ENCODE measurements at places on chromosomes 12 and 14.
A peak's percentile ranks its signal among the peaks of the same experiment; 100 is the strongest.

DNA sequence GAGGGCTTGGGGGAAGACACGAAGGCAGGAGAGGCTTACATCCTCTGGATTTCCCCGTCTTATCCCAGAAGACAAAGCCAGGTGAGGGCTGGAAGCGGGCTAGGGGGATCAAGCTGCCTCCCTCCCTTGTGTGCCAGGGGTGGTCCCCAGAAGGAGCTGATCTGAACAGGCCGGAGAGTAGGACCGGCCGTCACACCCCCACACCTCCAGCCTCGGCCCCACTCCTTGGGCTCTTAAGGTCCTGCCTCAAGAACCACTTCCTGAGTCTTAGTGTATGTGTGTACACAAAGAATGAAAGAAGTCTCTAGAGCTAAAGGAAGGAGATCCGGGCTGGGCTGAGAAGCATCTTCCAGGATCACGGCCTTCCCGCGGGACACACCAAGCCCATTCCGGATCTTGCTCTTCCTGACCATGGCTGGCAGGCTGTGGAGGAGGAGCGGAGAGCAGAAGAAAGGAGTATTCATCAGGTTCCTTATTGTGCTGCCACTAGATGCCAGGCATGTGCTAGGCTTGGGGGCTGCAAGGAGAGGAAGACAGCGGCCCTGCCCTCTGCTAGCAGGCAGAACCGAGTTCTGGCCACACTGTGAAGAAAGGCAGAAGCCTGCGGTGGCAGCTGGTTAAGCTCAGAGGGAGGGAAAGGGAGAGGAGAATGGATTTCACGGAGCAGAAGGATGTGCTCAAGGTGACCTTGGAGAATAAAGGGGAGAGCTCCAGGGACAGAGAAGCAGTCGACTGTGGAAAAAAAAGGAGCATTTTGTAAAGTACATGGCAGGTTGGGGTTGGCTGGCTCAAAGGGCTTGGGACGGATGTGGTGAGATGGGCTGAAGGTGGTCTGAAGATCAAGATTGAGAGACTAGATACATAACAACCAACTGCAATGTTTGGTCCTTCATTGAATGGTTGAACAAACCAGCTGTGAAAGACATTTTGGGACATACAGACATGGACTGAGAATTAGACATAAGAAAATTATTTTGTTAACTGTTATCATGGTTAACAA is 1.3 kb upstream of the CD63 start:
- DNase-seq = no peak

DNA sequence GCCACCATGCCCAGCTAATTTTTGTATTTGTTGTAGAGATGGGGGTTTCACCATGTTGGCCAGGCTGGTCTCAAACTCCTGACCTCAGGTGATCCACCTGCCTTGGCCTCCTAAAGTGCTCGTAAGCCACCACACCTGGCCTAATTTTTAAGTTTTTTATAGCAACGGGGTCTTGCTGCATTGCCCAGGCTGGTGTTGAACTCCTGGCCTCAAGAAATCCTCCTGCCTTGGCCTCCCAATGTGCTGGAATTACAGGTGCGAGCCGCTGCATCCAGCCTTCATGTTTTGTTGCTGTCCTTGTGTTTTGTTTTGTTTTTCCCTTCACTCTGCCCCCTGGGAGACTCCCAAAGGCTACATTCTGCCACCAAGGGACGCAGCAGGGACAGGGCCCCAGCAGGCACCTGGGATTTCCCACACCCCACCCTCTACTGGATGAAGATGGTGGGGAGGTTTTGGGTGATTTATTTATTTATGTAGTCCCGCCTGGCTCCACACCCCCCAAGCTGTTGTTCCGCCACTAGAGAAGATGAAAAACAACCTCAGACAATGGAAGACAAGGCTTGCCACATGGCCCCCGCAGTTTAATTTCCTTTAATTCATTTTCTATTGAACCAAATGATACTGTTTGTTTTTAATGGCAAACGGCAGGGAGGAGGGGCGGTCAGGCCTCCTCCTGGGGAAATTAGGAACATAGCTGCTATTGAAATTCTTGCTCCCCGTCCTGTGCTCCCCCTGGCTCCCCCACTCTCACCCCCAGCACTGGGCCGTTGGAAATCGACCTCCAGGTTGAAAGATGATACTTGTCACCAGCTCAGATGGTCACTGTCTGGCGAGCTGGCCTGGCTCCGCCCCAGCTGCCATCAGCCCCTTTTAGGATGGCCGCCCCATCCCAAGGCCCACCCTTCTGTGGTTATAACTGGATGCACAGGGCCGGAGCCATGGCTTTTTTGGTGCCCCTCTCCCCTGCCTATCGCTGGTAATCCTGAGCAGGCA is 70.3 kb downstream of the RNFT2 start:
- DNase-seq = no peak

DNA sequence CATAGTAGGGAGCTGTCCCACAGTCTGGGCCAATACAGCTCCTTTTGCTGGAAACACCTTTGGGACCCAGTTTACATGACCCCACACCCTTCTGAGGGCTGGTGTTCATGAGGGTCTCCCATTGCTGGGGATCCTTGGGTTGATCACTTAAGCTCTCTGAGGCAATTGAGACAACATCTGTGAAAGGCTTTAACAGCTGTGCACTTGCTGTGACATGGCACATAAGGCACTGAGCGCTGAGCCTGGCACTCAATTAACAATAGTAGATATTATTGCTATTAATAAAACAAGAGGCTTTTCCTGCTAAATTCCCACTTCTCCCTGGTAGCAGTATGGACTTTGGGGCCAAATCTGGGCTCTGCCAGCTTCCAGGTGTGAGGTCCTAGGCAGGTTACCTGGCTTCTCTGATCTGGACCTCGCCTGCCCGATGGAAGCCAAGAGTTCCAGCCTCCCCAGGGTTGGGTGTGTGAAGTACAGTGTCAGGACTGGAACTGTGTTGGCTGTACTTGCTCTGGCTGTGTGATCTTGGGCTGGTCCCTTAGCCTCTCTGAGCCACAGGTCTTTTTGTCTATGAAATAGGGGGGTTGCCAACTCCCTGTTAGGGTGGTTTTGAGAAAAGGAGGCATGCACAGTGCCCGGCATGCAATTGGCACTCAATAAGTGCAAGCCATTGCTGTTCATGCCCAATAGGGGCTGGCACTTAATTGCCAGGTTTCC is 3.1 kb downstream of the SH2B3 start:
- DNase-seq = no peak

DNA sequence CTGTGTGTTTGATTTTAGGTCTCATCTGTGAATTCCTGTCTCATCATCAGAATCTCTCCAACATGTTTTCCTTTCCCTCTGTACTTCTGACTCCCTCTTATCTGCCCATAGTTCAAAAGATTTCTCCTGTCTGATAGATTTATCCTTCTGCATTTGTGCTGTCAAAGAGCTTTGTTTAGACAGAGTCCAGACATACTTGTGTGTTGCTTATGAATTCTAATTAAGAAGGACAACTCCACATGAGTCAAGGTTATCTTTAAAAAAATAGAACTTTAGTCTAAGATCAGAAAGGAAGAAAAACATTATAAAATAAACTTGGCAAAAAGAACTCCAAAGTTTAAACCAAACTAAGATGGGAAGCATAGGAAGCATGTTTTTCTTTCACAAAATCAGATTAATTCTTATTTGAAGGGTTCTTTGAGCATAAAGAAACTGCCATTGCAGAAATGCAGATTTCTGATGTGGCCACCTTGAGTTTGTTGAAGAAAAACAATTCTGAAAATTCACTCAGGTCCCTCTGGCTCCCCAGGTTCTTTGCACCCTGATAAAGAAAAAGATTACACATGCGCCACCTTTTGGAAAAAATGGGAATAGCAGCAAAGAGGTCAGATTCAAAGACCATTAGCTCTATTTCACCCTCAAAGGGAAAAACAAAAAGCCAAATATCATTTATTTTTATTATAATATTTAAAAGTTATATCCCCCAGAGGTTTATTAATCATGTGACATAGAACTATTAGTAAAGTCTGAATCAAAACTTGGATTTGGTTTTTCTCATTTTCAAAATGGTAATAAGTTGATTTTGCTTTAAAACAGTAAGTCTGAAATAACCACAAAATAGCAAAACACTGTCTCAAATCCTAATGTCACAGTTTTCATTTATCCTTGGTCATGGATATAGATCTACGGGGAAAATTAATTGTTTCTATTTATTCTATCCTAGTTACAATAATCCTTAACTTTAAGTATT is 143.7 kb upstream of the DCN start:
- DNase-seq = peak; percentile 34

DNA sequence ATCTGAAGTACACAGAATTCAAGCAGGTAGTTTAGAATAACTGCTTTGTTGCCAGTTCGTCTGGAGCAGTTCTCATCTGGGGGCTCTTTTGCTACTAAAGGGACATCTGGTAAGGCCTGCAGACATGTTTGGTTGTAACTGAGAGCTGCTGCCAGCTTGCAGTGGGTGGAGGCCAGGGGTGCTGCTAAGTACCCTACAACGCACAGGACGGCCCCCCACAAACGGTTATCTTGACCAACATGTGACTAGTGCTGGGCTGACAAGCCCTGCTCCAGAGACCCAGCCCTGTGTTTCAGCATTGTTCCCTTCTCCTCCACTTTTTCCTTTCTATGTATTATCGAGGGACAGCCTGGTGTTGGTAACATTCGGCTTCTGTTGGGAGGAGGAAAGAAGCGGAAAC is 40.8 kb downstream of the FBXO21 start:
- no peak for DNase-seq

- no peak for DNase-seq
These were observed 7.8 kb downstream of the CTDSP2 start for GRCh38 chr12:57838594-57839302.

DNA sequence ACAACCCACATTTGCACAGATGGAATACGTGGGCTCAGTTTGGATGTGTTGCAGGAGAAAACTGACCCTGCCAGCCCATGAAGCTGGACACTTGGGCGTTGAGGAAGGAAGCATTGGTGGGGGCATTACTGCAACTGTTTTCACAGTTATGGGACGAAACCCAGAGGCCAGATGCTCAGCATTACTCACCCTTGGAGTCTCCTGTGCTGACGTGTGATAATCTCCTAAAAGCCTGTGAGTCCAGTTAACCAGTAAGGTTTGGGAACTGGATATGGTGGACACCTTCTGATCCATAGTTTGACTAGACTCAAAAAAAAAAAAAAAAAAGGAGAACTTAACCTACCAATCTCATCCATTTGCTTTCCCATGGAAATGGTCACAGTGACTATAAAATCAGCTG is 52.8 kb upstream of the EGLN3 start:
- no peak for DNase-seq

GRCh38 chr14:98172243-98172778 is 1099.7 kb downstream of the BCL11B start:
- DNase-seq = no peak

GRCh38 chr14:65676361-65677014 is 264.0 kb downstream of the FUT8 start:
- DNase-seq = peak; percentile 3

- no peak for DNase-seq
These were observed 70.3 kb downstream of the SPPL3 start for GRCh38 chr12:120833849-120834248.

DNA sequence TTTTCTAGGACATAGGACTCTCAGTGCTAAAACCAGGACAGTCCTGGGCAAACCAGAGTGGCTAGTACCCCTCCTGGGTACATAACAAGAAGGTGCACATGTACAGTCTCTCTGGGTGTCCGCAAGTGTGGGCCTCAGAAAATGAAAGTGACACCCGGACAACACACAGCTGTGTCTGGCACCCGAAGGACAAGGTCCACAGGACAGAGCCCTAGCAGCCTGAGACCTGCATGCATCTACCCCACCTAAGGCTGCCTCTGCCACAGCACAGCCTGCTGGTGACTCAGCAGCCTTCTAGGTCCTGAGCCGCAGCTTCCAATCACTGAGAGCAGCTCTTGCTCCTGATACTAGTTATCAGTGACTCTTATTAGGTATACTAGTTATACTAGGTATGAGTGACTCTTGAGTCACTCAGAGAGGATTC is 784.1 kb upstream of the TBX3 start:
- peak; percentile 88 for DNase-seq

DNA sequence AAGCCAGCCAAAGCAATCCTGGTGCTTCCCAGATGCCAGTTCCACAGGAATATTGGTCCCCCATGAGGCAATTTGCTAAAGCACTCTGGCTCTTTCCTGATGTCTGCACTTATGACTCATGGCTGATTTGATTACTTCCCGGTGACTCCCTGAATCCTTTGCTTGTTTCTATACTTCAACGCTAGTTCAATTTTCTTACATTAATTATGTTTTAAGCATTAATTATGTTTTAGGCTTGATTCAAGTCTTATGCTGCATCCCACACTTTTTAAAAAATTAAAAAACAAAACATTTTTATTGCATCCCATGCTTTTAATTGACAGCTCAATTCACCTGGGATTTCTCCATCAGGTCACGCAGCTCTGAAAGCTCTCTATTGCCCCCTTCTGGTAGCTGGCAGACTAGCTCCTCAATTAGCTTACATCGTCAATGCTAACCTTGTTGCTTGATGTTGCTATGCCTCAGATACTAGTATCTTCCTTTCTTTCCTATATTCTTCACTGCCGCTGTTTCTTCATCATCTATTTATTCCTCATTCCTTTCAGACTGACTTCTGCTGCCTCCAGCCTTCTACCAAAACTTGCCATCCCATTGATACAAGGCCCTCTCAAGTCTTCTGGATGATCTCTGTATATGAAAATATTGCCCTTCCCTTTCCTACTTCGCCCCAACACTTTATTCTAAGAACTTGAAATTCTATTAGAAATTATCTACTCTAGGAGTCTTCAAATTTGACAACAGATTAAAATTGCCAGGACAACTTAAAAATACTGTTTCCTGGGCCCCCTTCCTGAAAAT is 32.0 kb downstream of the TSHR start:
- peak; percentile 45 for DNase-seq

- no peak for DNase-seq
These were observed 685.9 kb upstream of the USP15 start for GRCh38 chr12:61574339-61574738.

DNA sequence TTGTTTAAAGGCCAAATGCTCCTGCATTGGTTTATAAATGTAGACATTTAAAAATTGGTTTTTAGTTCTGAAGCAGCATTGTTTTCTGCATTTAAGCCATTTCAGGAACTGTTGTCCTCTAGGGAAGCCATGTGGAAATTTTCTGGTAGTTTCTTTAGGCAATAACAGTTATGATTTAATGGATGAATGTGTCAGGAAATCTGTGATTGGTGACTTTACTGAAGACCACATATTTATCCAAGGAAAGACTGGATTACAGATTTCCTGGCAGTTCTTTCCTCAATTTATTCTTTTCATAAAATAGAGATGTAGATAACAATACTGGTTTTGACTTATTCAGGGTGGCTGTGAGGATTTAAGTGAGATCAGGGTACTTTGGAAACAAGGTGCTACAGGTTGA is 27.6 kb downstream of the TBC1D15 start:
- DNase-seq = no peak

- DNase-seq = no peak
These were observed 200.5 kb downstream of the GXYLT1 start for GRCh38 chr12:41944216-41944615.

- DNase-seq = no peak
These were observed 271.7 kb upstream of the BTG1 start for GRCh38 chr12:92417373-92417772.

- no peak for DNase-seq
These were observed 649.2 kb upstream of the MIS18BP1 start for GRCh38 chr14:45902241-45902640.

DNA sequence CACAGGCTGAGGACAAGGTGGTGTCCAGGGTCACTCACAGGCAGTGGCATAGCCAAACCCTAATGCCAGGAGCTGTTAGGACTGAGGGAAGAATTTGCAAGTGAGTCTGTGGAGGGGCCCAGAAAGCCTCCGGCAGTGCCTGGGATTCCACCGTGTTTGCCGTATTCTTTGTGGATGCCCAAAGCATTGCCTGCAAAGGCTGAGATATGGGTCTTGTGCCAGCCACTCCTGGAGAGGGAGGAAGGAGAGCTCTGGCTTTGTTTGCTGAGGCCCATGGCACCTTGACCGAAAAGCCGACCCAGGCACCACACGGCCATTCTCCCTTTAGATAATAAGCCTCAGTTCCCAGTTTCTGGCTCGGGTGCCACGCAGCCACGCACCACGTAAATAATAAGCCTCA is 35.8 kb upstream of the GALNT9 start:
- no peak for DNase-seq
